Activated T-helper 17 cell treated with anti-CD3 and anti-CD28 coated beads, Interleukin-2, amount 50 U/mL, for 72 hours (primary cell): ENCODE measurements at places on chromosomes 4 and X. TPM values are rescaled to one million over a fixed set of nuclear protein-coding genes. Genes with fewer than 3 reads are reported as not detected.

The ATP8A1 gene
- total RNA-seq: 17.0 TPM

GRCh38 chrX:41599507-41599906 lies 89.3 kb upstream of the GPR34 start:
- ATAC-seq: no peak

The SSX3 gene
- total RNA-seq: not detected

GRCh38 chrX:118497180-118497818 lies 1.7 kb downstream of the DOCK11 start:
- peak; percentile 30 for ATAC-seq

The SNCA gene
- total RNA-seq: 0.85 TPM

DNA sequence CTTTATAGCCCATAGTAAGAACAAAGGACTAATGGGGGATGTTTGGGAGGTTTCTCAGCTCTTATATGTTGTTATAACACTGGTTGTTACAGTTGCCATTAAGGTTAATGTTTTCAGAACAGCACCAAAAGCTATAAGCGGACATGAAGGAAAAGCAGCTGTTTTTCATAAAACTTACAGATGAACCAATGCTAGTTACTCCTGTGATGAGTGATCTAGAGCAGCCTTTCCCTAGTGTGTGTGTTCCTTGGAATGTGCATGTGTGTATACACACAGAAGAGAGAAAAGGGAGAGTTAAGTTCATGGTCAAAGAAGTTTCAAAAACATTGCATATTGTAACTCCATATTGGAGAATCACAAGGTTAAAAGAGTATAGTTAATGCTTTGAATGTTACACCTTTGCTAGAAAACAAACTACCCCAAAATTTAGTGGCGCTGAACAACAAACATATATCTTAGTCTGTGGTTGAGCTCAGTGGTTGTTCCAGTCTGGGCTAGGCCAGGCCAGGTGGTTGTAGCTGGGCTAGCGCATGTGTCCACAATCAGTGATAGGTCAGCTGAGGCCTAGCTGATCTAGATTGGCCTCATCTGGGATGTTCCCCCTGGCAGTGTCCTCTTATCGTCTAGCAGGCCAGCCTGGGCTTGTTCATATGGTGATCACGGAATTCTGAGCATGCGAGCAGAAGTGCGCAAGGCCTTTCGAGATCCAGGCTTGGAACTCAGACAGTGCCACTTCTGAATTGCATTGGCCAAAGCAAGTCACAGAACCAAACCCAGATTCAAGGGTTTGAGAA lies 151.0 kb downstream of the NHS start:
- ATAC-seq: no peak

DNA sequence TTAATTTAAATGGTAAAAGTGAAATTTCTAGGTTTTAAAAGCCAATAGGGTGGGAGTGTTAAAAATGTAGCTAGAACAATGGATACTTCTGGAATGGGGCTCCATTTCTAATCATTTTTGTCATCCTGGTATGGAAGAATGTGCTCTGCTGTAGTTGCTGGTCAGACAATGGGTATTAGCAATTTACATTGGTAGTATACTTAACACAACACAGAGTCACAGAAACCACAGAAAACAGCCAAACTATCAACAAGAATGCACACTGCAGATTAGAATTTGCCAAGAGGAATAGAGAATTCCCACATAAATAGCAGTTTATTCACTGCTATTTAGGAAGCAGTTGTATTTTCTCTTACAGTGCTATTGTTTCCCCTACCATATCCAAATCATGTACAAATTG lies 319.6 kb downstream of the PPP3CA start:
- ATAC-seq: no peak

The NXF2B gene
- total RNA-seq: not detected

DNA sequence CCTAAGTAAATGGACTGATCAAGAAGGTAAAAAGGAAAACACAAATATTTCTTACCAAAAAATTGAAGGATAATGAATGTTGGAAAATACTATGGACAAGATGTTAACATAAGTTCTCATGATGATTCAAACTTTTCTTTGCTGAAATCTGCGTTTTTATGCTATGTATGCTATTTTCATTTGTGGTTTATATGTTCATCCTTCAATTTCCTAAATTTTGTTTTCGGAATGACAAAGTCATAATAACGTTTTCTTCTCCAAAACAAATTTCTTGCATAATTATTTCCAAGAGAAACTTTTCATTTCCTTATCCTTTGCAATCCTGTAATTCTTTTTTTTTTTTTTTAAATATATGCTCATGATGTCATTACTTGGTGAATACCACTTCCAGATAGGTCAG lies 7.8 kb downstream of the PF4V1 start:
- ATAC-seq: no peak

DNA sequence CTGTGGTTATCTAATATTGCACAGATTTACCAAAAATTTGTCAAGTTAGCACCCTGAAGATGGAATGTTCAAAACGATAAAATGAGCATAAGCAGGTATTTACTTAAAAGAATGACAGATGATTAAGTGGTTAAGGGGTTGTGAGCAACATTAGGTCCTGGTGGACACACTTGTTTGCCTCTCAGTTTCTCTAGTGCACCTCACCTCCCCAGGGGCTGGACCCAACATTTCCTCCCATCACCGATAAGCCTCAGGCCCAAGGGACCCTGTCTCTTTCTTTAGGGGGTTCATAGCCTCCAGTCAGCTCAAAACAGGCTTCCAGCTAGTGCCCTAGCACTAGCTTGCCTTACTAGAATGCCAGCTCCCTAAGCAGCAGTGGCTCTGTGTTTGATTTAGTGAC lies 88.0 kb downstream of the ATP11C start:
- ATAC-seq: no peak

- ATAC-seq: no peak
These were observed 60.7 kb upstream of the HAND2 start for GRCh38 chr4:173590697-173591096.

The ZNF711 gene
- total RNA-seq: 0.16 TPM

GRCh38 chr4:177309522-177310371 lies at the start of gene NEIL3:
TSS of gene NEIL3 (plus strand) at chr4:177309874. CDS start at chr4:177309954, 80 bp downstream.
- peak; percentile 86 for ATAC-seq
